ENCODE measurements at places on chromosomes 13 and 19.

- no peak for DNase-seq
Observed at GRCh38 chr13:26695360-26695705, 65.3 kb downstream of the GPR12 start.

DNA sequence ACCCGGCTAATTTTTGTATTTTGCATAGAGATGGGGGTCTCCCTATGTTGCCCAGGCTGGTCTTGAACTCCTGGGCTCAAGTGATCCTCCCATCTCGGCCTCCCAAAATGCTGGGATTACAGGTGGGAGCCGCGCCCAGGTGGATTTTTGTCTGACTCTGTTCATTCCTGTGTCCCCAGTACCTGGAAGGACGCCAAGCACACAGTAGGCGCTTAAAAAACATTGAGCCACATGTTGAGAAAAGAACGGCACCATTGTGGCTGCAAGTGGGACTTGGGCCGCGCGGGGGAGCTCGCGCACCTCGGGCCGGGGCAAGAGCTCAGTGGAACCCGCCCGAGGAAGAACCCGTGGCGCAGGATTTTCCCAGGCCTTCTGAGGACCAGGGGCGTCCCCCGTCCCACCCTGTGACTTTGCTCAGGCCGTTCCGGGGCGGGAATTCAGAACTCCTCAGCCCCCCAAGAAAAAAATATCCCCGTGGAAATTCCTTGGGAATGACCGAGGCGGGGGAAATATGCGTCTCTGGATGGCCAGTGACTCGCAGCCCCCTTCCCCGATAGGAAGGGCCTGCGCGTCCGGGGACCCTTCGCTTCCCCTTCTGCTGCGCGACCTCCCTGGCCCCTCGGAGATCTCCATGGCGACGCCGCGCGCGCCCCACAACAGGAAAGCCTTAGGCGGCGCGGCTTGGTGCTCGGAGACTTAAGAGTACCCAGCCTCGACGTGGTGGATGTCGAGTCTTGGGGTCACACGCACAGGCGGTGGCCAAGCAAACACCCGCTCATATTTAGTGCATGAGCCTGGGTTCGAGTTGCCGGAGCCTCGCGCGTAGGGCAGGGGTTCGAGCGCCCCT is 1.4 kb upstream of the ICAM1 start:
- DNase-seq, result peak; percentile 86

GRCh38 chr13:62125451-62125850 is 709.8 kb upstream of the PCDH20 start:
- no peak for DNase-seq

- no peak for DNase-seq
Observed at GRCh38 chr13:43191546-43191945, 168.2 kb downstream of the DNAJC15 start.

DNA sequence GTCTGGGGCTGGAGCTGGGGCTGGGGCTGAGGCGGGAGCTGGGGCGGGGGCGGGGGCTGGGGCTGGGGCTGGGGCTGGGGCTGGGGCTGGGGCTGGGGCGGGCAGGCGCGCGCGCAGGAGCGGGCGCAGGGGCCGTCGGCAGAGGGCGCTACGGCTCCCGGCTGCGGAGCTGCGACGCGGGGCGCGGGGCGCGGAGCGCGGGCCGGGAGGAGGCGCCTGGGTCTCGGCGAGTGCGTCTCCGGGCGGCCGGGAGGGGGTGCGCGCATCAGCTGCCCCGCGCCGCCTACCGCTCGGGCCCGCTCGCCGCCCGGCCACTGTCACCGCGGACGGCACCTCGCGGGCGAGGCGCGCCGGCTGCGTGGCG is 422 bp upstream of the MTUS2 start:
- DNase-seq, result peak; percentile 54

GRCh38 chr13:98534821-98535220 is 42.1 kb downstream of the STK24 start:
- no peak for DNase-seq

DNA sequence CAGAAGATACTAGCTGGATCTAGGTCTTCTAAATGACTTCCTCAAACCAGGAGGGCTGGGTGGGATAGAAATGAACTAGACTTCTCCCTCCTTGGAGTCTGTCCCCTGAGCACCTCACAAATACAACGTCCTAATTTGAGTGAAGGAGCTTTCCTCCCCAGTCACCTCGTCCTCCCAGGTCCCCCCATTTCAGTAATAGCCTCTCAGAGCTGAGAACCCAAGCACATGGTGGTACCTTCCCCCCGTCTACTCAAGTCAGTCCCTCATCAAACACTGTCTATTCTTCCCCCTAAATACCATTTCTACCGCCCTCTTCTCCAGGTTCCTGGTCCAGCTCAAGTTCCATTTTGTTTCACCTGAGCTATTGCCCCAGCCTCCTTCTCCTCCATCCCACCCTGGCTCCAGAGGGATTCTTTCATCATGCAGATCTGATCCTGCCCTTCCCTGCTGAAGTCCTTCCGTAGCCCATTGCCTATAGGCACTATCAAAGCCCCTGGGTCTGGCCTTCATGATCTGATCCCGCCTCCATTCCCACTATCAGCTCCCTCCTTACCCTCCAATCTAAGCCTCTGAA is 5.3 kb upstream of the PRKCG start:
- DNase-seq, result no peak

- no peak for DNase-seq
Observed at GRCh38 chr13:111638233-111638632, 317.8 kb downstream of the TEX29 start.

- no peak for DNase-seq
Observed at GRCh38 chr19:31085125-31085524, 264.1 kb downstream of the TSHZ3 start.

DNA sequence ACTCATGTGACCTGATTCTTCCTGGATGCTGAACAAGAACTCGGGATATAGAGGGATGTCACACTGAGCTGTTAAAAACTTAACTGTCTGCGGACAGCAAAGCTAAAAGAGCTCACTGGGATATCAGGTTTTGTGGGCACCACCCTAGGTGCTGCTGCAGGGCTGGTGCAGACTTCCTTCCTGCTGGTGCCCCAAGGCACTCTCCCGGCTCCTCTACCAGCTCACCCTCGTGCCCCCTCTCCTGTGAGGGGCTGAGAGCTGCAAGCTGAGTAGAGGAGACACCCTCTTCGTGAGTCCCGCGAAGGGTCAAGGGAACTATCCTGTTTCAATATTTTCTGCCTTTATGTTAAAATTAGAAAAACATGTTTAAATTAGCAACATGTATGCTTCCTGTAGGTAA is 1475.7 kb downstream of the EFNB2 start:
- no peak for DNase-seq

DNA sequence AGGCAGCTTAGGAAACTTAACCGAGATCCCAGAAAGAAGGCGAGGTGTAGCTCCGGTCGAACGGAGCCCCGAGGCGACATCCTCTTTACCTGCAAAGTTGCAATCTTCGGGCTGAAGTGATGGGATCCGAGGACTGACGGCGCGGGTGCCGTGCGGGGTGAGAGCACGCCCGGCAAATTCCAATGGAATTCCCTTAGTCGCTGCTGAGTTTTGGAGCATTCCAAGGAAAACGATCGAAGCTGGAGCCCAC is 141 bp downstream of the TRPC4 start:
- peak; percentile 10 for DNase-seq

DNA sequence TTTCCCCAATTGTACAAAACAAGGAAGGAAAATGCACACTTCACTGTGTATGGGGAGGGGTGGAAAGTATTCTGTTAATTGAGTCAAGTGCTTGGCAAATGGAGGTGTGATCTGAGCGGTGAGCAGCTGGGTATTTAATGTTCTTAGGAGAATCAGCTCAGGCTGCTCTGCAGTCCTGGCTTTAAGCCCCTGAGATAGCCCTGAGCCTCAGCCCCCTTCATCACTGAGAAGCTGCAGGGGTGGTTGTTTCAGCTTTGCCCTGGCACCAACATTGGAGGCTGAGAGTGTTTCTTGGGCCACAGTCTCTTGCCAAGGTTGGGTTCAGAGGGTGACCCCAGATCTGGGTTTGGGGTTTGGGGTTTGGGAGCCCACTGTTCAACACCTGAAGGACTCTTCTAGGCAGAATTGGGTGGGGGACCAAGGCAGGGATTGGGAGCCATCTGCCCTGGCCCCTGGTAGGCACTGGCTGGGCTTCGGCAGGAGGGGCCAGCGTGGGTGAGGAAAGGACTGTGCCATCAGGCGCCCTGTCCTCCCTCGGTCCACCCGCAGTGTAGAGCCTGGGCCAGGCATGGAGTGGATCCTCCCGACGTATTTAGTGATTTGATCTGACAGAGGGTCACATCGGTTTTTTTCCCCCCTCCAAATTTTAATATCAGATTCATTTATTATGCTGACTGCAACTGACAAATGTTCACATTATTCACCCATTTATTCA is 66.7 kb upstream of the ZNF536 start:
- DNase-seq, result no peak

DNA sequence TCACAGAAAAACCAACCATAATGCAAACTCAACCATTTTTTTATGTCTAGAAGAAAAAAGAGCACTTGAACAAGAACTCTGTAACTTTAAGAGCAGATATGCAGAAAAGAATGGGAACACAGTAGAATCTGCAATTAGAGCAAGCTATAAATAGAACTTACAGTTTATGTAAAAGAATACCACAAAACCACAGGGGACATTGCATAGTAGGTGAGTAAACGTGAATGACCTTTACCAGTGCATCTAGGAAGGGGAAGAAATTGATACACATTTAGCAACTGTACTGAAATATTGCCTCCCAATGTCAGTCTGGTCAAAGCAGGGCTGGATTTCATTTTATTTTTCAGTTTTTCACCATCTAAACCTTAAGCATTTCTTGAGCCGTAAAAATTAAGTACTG is 242.2 kb upstream of the EDNRB start:
- DNase-seq, result peak; percentile 19

DNA sequence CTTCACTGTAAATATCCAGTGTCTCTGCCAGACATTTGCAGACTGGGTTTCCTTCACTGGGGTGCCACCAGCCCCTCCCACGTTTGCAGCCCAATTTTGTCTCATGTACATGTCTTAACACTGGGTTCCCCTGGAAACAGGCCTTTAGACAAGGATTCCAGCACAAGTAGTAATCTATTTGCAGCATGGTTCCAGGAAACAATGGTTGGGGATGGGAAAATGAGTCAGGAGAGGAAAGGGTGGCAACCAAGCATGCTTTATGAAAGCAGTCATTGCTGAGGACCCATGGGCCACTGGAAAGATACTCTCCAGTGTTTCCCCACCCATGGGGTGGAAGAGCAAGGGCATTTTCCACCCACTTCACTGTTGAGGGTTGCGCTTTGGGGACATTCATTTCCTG is 53.6 kb upstream of the FARP1 start:
- peak; percentile 17 for DNase-seq

DNA sequence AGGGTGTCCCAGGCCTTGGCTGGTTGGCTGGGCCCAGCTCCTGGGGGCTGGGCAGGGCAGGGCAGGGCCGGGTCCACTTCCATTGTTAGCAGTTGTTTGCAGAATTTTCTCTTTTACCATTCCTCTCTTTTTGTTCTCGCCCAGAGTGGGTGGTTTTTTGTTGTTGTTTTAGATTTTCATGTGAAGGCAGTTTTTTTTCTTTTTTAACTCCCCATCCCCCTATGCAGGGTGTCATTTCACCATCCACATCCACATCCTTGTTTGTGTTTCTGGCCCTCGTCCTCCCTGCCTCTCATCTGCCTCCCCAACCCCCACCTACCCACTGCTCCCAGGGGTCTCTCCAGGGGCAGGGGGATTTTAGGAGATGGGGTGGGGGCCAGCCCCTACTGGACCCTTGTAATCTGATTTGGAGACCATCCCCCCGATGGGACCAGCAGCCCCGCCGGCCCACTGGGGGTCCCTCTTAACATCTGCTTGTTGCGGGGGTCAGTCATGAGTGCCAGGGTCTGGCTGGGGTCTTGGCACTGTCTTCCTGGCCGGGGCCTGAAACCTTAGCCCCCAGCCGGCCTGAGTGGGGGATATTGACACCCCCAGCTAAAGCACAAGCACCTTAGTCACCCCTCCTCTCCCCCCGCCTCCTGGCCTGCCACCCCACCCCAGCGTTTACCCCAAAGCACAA is 10.4 kb downstream of the STX10 start:
- no peak for DNase-seq

DNA sequence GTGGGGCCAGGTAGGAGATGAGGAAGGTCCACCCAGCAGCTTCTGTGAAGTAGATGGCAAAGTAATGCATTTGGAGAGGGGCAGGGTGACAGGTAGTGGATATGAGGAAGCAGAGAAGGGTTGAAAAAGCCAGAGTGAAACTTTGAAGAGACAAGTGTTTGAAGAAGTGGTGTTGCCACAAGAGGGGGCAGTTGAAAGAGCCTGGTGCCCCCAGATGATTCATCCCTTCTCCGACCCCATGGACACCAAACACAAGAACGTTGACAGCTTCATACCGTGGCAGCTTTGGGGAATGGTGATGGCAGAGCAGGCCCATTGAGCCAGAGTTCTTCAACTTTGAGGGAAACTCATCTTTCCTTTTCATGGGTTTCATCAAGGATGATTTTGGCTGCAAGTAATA is 19.9 kb downstream of the IFNL3 start:
- DNase-seq, result no peak

Data from cardiac muscle cell (in vitro differentiated cells and primary cell).